Adipocyte (in vitro differentiated cells): ENCODE measurements at places on chromosomes 1 and 21.
A peak's percentile ranks its signal among the peaks of the same experiment; 100 is the strongest.

DNA sequence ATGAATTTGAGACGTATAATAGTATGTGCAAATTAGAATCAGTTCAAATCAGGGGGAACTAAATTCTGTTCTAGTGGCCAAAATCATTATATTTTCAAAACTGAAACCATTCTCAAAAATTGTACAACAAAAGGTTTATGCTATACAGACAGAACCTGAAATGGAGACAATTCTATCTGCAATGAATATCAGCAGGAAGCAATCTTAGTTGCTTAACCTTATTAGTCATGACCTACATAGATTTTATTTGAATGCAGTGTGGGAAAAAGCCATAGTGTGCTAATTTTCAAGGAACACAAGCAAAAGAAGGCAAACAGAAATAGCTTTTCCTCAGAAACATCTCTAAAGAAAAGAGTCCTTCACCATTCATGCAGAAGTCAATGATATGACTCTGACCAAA is 6.5 kb downstream of the AK5 start:
- peak; percentile 46 for DNase-seq

- no peak for DNase-seq
Measured at GRCh38 chr1:183652107-183652506, 1.0 kb downstream of the APOBEC4 start.

DNA sequence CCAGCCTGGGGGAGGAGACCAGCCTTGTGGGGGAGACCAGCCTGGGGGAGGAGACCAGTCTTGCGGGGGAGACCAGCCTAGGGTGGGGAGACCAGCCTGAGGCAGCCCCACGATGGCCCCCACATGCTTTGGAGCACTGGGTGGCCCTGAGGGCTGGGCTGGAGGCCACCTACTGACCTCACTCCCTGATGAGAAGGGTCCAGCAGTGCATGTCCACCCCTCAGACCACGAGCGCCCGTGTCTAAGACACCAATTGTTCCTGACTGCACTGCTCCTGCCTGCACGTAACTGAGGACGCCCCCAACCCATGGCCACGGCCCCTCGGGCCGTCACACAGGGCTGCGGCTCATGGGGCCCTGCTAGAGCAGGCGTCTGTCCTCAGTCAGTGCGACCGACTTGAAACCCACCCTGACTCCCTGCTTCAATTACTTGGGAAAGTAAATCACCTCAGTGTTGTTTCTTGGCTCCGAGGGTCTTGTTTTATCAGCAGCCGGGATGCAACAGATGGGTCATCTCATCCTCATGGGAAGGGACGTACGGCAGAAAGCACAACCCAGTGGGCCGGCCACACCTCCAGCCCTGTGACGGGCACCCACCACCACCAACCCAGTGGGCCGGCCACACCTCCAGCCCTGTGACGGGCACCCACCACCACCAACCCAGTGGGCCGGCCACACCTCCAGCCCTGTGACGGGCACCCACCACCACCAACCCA is at the start of gene SPATC1L:
Gene SPATC1L, minus strand, starts transcription at position 550 of the 715 bp plus-strand sequence. CDS start 1,643 bp downstream, outside the sequence.
- peak; percentile 82 for DNase-seq

- DNase-seq: peak; percentile 74
Measured at GRCh38 chr21:34351786-34352241, 12.0 kb upstream of the KCNE2 start.

GRCh38 chr1:27394925-27395324 is 2.5 kb downstream of the GPR3 start:
- peak; percentile 34 for DNase-seq

- no peak for DNase-seq
Measured at GRCh38 chr1:33128781-33129180, 47.8 kb downstream of the AZIN2 start.
